CD4-positive, alpha-beta T cell treated with Interleukin-17A for 1 hour (primary cell): ENCODE measurements at places on chromosomes 6 and 20.

- DNase-seq: no peak
Measured at GRCh38 chr20:24676978-24677370, 207.5 kb downstream of the SYNDIG1 start.

DNA sequence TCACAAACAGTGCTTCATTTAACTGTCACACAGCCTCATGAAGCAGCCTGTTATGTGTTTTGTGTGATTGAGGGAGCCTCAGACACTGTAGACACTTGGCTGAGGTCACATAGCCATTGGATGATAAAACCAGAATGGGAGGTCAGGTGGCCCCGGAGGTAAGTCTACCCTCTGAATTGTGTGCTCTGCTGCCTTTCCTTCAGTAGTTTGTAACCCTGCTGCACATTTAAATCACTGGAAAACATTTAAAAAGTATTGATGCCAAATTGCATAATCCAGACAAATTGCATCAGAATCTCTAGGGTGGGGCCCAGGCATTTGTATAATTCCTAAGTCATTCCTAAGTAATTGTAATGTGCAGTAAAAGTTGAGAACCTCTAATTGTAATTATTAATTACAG, 85.2 kb upstream of the ECI2 start:
- no peak for DNase-seq

DNA sequence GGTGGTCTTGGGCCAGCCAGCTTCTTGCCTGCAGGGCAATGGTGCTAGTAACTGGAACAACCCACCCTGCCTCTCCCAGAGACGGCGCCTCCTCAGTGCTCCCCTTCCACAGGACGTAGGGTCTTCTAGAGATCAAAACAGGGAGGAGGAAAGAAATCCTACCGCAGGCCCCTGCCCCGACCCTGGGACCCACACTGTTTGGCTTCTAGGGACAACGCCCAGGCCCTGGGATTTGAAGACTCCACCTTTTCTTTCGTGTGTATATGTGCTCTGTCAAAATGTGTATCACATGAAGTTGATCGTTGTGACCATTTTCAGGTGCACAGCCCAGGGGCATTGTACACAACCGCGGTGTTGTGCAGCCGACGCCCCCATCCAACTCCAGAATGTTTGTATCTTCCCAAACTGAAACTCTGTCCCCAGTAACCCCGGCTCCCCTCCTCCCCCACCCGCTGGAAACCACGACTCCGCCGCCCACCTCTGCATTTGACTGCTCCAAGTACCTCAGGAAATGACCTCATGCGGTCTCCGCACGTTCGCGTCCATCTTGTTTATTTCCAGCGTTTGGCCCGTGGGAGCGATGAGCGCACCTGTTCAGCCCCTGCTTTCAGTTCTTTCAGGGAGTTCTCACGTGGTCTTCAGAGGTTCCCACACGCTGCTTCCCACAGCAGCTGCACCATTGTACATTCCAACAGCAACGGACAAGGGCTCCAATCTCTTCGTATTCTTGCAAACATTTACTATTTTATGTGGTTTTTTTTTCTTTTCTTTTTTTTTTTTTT, 3.4 kb upstream of the BHLHE23 start:
- peak; percentile 77 for DNase-seq

DNA sequence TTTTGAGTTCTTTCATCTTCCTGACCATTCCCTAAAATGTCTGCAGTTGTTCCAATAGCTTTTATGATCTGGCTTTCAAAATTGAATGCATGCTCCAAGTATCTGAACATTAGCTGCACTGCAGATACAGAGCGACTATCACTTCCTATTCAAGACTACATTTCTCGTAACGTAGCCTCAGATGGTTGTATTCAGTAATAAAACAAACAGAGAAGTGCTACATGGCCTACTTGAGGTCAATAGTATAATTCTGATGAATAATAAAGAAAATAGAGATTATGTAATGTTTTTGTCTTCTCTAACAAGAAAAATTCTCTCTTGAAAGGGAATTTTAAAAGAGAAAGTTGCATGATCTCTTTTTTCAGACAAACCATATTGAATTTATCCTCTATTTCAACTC, 333.9 kb upstream of the IRAK1BP1 start:
- DNase-seq: no peak

DNA sequence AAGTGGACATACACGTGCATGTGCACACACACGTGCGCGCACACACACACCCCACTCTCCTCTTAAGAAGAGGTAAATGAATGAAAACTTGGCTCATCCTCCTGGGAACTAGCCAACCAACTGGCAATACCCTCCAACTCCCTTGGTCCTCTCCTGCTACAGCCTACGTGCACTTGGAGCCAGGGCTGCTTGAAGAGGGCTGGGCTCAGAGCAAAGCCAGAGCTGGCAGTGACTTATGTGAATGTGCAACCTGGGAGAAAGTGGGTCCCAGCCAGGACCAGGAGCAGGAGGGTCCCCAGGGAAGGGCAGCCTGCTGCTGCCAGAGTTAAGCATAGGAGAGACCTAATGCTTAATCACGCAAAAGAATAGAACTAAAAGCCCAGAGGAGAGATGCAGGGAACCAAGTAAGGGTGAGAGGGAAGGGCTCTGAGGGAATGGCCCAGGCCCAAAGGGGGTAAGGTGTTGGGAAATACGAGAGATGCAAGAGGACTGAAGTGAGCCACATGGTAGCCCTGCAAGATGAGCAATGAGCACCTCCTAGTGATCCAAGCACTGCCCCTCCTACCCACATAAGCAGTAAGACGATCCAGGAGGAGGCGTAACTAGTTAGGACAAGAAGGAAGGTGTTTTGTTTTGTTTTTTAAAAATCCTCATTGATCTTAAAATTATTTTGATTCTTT, 24.7 kb downstream of the TRAF3IP2 start:
- no peak for DNase-seq

GRCh38 chr6:63565058-63565726, 7.1 kb upstream of the LOC128125822 start:
- DNase-seq: no peak

GRCh38 chr20:50508171-50508755, 1.9 kb upstream of the PTPN1 start:
- no peak for DNase-seq

DNA sequence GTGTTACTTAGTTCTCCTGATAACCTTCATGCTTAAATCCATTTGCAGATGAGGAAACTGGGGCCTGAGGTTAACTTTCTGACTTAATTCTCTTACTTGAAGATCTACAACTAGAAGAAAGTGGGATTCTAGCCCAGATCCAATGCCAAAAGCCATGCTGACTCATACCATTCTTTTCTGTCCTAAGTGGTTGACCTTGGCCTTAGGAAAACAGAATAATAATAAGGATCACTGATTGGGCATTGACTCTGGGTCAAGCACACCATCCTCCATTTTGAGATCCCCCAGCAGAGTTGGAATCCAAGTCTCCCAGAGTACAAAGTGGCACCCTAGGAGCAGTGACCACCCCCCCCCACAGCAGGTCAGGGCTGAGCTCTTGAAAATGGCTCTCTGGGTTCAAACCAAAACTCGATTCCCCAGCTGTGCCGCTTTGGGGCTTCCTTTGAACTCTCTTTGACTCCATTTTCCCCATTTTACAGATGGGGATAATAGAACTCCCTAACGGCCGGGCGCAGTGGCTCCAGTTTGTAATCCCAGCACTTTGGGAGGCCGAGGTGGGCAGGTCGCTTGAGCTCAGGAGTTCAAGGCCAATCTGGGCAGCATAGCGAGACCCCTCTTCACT, 12.8 kb upstream of the ZNF217 start:
- no peak for DNase-seq

GRCh38 chr6:55212156-55212555, 37.8 kb downstream of the HCRTR2 start:
- DNase-seq: no peak

GRCh38 chr20:1391640-1392442, 1.0 kb downstream of the FKBP1A start:
- DNase-seq: peak; percentile 16

- DNase-seq: no peak
Measured at GRCh38 chr6:156045401-156046267, 590.0 kb upstream of the NOX3 start.

DNA sequence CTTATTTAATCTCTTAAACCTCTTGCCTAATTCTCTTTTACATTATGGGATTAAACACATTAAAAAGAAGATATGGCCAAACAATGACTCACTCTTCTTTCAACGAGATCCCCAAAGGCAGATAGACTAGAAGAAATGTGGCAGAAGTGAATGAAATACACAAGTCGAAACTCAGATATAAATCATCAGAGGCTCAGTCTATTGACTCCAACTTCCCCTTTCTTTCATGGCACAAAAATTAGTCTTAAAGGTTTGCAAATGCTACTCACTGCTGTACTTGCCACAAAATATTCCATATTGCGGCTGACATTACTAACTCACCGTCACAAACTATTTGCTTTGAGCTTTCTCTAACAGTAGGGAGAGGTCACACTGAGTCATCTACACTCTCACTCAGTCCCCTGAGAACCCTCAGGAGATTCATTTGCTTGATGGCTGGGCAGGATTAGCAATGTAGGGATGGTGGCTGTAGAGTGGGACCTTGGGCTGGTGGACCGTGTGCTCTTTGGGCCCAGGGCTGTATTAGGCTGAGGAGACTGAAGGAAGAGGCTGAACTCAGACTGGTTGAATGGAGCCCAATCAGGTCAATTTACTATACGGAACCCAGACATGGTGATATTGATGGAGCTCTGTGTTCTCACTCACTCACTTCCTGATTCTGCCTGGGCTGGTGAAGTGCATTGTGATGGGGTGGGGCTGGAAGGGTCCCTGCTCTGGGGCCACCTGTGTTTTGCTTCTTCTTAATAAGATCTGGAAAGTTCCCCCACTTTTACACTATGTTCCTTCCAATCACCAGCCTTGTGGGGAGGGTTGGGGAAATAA, 42.8 kb upstream of the UBR2 start:
- DNase-seq: no peak

- no peak for DNase-seq
Measured at GRCh38 chr20:47432834-47433210, 68.9 kb upstream of the NCOA3 start.

DNA sequence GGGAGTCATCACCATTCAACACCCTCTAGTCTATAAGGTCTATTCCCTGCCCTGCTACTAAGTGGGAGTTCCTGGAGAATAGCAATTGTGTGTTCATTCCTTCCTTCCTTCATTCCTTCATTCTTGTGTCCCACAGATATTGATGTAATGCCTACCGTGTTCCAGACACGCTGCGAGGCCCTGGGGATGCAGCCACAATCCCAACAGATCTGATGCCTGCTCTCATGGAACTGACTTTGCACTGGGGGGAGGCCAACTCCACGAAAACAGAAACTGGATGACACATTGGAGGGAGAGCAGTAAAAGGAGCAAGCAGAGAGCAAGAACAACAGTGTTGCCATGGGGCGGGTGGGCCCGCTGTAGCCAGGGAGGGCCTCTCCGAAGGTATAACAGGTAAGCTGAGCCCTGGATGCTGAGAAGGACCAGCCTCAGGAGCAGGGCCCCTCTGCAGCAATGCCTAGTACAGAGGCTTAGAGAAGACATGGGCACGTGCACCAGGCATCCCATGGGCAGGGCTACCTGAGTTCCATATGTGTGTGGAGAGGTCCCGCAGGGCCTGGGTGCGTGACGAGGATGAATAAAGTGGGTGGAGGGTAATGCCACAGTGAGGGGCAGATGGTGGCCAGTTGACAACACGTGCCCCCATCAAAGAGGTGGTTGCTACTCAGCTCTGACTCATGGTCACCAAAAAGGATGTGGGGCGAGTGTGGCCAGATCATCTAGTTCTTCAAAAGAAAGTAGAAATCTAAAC, 173.9 kb downstream of the NFATC2 start:
- no peak for DNase-seq

DNA sequence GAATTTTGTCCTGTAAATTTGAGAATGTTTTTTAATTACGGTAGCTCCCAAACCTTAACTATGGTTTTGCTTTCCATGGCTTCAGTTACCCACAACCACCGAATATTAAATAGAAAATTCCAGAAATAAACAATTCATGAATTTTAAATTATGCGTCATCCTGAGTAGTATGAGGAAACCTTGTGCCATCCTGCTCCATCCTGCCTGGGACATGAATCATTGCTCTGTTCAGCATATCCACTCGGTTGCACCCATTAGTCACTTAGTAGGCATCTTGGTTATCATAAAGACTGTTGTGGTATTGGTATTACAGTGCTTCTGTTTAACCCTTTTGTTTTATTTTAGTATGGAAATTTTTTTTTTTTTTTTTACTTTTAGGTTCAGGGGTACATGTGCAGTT, 39.7 kb downstream of the KCNS1 start:
- DNase-seq: no peak

- no peak for DNase-seq
Measured at GRCh38 chr6:73182021-73182607, 43.2 kb downstream of the KHDC1L start.

- no peak for DNase-seq
Measured at GRCh38 chr6:125913145-125913544, 43.4 kb upstream of the HINT3 start.

GRCh38 chr6:13813026-13813425, 1.3 kb downstream of the MCUR1 start:
- DNase-seq: no peak

DNA sequence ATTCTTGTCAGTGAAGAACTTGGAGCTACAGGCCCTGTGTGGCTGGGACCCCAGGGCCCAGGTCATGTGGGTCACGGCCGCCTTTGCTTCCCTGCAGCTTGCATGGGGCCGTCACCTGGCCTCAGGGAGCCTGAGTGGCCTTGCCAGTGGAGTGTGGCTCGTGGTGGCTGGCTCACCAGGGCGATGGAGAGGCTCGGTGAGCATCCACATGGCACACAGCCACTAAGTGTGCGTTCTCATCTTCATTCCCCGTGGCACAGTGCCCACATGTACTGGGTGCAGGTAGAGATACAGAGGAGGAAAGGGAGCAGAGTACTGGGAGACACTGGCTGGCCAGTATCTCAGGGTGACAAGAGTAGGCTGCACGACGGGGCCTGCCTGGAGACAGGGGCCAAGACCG, 21.5 kb downstream of the MANBAL start:
- DNase-seq: no peak

GRCh38 chr6:139539852-139540251, 165.4 kb upstream of the CITED2 start:
- no peak for DNase-seq

GRCh38 chr6:58290177-58290576, 972.7 kb downstream of the PRIM2 start:
- no peak for DNase-seq

- no peak for DNase-seq
Measured at GRCh38 chr6:140830666-140831065, 1302.1 kb upstream of the GJE1 start.

GRCh38 chr6:144397141-144397540, 112.0 kb downstream of the UTRN start:
- DNase-seq: no peak

GRCh38 chr20:12729326-12729725, 279.4 kb upstream of the SPTLC3 start:
- no peak for DNase-seq
